Activated CD8-positive, alpha-beta T cell treated with anti-CD3 and anti-CD28 coated beads for 36 hours (primary cell): ENCODE measurements at places on chromosomes 3 and 15. TPM values are rescaled to one million over a fixed set of nuclear protein-coding genes. Genes with fewer than 3 reads are reported as not detected.

CHST13 gene
- not detected for total RNA-seq

ZNF385D gene
- total RNA-seq: not detected

ATP13A4 gene
- total RNA-seq: 2.8 TPM

LIPH gene
- total RNA-seq: not detected

DNA sequence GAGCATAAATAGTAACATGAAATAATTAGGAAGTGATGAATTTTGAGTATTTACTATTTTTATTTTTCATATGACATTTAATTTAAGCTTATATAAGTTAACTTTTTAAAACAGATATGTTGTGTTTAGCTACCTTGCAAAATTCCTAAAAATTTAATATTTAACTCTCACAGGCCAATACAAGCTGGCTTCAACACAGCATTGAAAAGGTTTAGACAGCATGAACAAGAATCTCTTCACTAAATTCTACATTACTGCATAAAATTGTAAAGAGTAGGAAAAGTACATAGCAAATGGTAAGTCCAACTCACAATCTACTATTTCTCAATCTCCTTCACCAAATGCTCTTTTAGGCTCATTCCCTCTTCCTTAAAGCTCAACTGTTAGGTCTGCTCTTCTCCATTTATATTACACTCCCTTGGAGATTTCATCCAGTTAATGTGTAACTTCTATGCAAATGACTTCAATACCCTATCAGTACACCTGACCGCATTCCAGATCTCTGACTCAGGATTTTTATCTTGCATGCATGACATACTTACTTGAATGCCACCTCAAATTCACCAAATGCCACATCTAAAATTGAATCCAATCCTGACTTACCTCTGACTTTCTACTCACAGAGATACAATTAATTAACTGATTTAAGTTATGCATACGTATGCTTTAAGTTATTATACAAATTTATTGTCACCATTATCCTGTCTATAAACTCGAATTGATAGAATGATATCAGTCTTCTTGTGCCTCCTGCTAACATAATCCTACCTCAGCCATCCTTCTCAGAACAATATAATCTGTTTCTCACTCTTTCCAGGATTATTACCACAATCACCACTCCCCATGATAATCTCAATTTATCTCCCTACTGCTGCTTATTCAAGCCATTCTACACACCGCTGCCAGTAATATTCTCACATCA, 127.0 kb downstream of the STAG1 start:
- H3K27me3 ChIP-seq: no peaks in the 10 kb centered on the region
- DNase-seq: no peak
- H3K4me3 ChIP-seq: no peak overlapping the region

DNA sequence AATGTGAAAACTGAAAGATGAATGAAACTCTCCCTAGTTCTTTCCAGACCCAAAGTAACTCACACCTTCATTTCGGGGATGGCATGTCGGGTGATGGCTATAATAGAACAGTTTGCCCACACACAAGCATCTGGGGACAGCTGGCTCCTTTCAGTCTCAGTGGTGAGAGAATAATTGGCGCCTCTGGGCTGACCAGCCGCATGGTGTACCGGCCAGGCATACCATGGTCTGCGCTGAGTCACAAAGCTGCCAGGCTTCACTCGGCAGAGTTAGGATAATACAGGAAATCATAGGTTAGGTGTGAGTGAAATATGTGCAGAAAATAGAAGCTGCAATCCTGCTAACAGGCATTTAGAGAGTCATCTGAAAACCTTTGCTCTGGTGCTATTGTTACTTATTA, 80.4 kb upstream of the IGF1R start:
- H3K36me3 ChIP-seq: no peaks in the 10 kb centered on the region
- H3K4me3 ChIP-seq: no peak overlapping the region
- H3K4me1 ChIP-seq: no peaks in the 10 kb centered on the region
- DNase-seq: no peak
- peaks cover 3% of the 10 kb centered on the region for H3K27me3 ChIP-seq

GRCh38 chr15:67549736-67550135, 7.2 kb downstream of the MAP2K5 start:
- no peak for DNase-seq
- no peak overlapping the region for H3K27ac ChIP-seq
- no peaks in the 10 kb centered on the region for H3K27me3 ChIP-seq
- peaks cover 23% of the 10 kb centered on the region for H3K4me1 ChIP-seq

GRCh38 chr3:164024786-164025185, 1053.5 kb downstream of the SI start:
- H3K27ac ChIP-seq: no peak overlapping the region
- no peaks in the 10 kb centered on the region for H3K36me3 ChIP-seq
- H3K4me1 ChIP-seq: no peaks in the 10 kb centered on the region
- DNase-seq: no peak
- no peaks in the 10 kb centered on the region for H3K27me3 ChIP-seq

DNA sequence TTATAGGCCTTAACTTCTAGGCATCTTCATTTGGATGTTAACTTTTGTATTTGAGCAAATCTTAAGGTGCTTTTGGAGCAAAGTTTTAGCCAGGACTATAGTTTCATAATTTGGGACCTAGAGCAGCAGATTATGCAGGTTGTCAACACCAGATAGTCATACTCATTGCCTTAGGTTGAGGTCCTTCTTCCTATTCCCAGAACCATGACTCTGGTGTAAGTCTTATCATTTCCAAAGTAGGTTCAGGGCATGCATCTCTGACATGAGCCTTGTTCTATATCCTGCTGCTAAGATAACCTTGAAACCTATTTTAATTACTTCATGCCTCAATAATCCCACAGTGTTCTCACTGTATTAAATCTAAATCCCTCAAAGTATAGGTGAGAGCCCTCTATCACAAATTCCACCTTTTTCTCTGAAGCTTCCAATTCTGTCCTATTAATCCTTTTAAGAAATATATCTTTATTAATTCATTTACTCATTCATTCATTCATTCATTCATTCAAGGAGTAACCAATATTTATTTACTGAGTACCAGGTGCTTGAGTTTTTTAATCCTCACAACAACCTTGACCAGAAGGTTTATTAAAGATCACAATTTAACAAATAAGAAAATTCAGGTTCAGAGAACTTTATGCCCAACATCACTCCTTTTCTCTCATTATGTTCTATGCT, 2.7 kb upstream of the FNDC3B start:
- H3K27me3 ChIP-seq: peaks cover 3% of the 10 kb centered on the region
- peaks cover 18% of the 10 kb centered on the region for H3K4me1 ChIP-seq
- no peak for DNase-seq
- H3K27ac ChIP-seq: no peak overlapping the region

GRCh38 chr3:10248984-10249748, 907 bp downstream of the TATDN2 start:
- H3K36me3 ChIP-seq: peaks cover 76% of the 10 kb centered on the region
- H3K4me1 ChIP-seq: peaks cover 51% of the 10 kb centered on the region
- DNase-seq: peak; percentile 84
- peak overlapping the region; percentile 98 for H3K4me3 ChIP-seq
- H3K27ac ChIP-seq: peak overlapping the region; percentile 98
- no peaks in the 10 kb centered on the region for H3K27me3 ChIP-seq

GRCh38 chr15:64634576-64635498, 140.6 kb downstream of the RBPMS2 start:
- peak; percentile 77 for DNase-seq
- H3K36me3 ChIP-seq: peaks cover 27% of the 10 kb centered on the region
- peak overlapping the region; percentile 31 for H3K4me3 ChIP-seq
- H3K27ac ChIP-seq: peak overlapping the region; percentile 82
- peaks cover 64% of the 10 kb centered on the region for H3K4me1 ChIP-seq

DNA sequence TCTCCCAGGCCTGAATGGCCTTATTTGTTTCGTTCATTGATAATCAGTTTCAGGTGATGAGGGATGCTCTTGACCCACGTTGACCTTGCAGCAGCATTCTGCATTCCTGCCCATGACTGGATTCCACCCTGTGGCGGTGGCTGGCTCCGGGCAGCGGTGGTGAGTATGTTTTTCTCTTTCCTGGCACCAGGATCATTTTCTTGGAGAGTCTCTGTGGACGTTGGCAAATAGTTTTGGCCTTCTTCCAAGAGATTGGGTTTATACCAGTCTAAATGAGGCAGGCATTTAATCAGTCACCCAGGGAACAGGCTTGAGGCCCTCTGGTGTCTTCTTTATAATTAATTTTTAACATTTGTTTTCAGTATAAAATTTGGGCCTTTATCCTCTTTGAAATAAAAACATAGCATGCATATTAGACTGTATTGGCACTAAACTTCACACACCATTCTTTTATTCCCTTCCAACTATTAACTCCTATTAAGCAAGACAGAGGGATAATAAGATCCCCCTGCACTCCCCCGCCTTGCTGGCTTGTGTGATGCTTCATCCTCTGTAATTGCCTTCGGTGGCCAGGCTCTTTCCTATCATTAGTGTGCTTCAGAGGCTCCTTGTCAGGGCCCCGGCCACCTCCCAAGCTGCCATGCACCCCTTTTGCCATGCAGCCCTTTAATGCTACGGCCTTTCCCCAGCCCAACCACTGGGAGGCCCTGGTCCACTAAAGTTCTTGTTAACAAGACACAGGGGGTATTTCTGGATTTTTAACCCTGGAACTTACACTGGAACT, 176.2 kb upstream of the TOPAZ1 start:
- peaks cover 17% of the 10 kb centered on the region for H3K27me3 ChIP-seq
- H3K4me3 ChIP-seq: no peak overlapping the region
- no peaks in the 10 kb centered on the region for H3K36me3 ChIP-seq
- no peak overlapping the region for H3K27ac ChIP-seq

- peaks cover 6% of the 10 kb centered on the region for H3K36me3 ChIP-seq
- H3K4me3 ChIP-seq: no peak overlapping the region
- H3K27ac ChIP-seq: no peak overlapping the region
- no peaks in the 10 kb centered on the region for H3K27me3 ChIP-seq
These were observed 78.2 kb downstream of the CMSS1 start for GRCh38 chr3:99895703-99896441.
